AG20443 (cell line): ENCODE measurements at places on chromosomes 3 and 15.
A peak's percentile ranks its signal among the peaks of the same experiment; 100 is the strongest.

GRCh38 chr3:81242871-81243270 lies 518.6 kb downstream of the GBE1 start:
- peak; percentile 9 for DNase-seq

- no peak for DNase-seq
These were observed 34.3 kb downstream of the TMEM40 start for GRCh38 chr3:12724794-12725193.

DNA sequence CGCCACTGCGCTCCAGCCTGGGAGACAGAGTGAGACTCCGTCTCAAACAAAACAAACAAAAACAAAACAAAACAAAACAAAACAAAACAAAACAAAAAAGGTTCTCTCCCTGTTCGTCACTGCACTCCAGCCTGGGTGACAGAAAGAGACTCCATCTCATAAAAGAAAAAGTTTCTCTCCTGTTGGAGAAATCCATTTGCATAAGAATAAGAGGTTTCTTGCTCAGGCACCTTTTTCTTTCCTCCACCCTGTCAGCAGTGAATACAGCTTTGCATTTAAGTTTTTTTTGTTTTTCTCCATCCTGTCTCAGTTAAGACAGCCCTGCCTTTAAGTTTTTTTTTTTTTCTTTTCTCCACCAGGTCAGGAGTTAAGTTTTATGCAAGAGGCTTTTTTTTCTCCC lies 109.5 kb downstream of the DPH6 start:
- DNase-seq, result no peak

- no peak for DNase-seq
These were observed 165.1 kb downstream of the APBA2 start for GRCh38 chr15:29050870-29051269.

- peak; percentile 79 for DNase-seq
These were observed 1.4 kb downstream of the ACVR2B start for GRCh38 chr3:38454884-38455638.

DNA sequence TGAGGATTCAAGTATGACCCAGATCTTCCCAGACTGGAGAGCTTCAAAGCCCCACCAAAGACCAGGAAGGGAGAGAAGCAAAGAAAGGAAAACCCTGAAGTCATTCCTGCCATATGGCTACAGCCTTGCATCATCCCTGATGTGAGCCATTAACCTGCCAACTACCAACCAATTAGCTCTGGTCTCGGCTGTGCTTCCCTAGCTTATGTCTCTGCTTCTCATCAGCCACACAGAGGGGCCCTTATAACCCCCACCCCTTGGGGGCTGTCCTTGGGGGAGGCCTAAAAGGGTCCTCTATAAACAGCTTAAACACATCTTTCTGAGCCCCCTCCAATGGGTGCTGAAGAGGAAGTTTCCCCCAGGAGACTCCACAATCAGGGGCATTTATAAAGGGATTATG lies 52.8 kb downstream of the NOX5 start:
- DNase-seq, result no peak

DNA sequence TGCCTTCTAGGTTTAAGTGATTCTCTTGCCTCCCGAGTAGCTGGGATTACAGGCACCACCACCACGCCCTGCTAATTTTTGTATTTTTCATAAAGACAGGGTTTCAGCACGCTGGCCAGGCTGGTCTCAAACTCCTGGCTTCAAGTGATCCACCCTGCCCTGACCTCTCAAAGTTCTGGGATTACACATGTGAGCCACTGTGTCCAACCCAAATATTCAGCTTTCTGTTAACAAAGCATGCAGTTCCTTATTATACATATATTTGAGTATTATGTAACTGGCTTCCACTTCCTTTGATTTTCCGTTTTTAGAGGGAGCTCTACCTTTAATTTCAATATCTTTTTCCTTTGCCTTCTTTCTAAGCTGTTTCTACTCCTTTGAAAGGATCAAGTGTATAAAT lies 26.1 kb downstream of the TSC22D2 start:
- no peak for DNase-seq

DNA sequence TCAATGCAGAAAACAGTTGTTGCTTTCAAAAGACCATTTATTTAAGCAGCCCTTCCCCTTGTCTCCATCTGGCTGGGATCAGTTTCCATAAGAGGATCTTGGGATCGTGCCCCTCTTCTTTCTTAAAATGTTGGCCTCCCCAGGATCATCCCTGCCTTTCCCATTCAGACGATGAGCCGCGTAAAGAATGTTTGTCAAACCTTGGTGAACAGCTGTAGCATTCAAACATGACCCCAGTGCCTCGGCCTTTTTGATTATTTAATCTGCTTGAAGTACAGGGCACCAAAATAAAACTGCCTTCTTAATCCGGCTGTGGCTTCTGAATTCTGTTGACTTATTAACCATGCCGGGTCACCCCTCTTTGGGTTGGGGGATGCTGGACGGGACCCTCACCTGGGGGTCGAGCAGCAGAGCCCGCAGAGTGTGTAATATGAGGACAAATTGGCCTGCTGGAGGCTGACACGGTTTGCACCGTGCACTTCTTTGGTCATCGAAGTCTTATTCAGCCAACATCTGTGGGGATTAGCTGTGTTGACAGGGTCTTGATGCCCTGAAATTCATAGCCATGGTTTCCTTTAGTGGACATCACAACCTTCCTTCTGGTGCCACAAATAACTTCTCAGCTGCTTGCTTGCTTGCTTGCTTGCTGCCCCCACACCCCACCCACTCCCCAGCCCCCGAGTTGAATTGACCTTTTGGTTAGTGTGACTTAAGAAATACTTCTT lies at the start of gene LRTM1:
TSS of gene LRTM1 (minus strand) at position 14 of the 725 bp plus-strand sequence. CDS start 148 bp downstream, outside the sequence.
- DNase-seq, result no peak

DNA sequence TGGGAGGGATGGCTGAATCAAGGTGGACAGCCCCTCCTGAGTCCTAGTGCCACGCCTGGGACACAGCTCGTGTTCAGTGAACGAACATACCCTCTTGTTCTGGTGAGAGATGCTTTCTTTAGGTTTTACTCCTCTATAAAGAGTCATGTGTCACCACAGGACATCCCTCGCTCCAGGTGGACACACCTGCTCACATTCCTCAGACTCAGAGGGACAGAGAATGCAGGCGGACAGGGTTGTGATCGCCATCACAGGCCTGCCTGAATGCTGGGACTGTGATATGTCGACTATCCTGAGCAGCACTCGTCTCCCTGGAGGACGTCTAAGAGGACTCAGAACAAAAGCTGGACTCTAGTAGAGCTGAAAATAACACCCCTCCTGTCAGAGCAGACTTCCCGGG lies 96.4 kb upstream of the SNRPA1 start:
- DNase-seq, result no peak

DNA sequence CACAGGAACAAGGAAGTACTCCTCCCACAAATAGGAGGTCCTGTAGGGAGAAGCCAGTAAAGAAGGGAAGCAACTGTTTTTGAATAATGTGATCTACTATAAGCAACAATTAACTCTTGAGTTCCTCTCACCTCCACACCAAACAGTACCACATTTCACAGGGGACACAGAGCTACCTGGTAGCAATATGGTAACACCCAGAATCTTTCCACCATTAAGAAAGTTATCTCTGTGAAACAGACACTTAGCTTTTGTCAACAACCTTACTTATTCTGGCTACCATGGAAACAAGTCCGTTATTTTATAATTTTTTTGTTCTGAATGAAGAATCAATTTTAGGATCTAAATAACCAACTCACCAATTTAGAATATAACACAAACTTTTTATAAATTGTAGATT lies 49.5 kb downstream of the TBL1XR1 start:
- DNase-seq, result no peak

DNA sequence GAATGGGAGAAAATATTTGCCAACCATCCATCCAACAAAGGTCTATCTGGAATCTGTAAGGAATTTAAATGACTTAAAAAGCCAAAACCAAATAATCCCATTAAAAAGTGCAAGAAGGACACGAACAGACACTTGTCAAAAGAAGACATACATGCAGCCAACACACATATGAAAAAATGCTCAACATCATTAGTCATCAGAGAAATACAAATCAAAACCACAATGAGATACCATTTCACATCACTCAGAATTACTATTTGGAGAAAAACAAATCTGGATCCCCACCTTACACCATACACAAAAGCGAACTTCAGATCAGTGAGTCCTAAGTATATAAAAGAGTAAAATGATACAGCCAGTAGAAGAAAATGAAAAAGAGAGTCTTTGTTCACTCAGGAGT lies 58.6 kb upstream of the MNS1 start:
- DNase-seq, result no peak

- peak; percentile 34 for DNase-seq
These were observed 30.2 kb upstream of the USP3 start for GRCh38 chr15:63473999-63474809.

DNA sequence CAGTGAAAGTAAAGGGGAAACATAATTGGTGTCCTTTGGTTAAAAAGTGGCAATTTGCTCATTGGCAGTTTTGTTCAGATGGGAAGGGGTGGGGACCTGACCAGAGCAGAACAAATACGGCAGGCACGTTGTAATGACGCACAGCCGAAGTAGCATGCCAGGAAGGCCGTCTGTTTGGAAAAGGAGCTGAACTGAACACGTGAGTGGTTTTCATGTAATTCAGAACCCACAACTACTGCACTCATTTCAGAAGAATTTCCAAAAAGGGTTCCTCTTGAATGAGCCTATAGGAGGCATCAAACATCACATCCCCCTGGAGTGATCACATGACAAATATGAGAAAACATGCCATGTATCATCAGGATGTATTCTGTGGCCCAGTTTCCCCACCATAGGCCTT lies 42.9 kb upstream of the LMCD1 start:
- peak; percentile 87 for DNase-seq

- DNase-seq, result no peak
These were observed 116.1 kb downstream of the ATP1B3 start for GRCh38 chr3:141992512-141992911.

GRCh38 chr3:164360078-164360578 lies 718.2 kb downstream of the SI start:
- DNase-seq, result no peak

DNA sequence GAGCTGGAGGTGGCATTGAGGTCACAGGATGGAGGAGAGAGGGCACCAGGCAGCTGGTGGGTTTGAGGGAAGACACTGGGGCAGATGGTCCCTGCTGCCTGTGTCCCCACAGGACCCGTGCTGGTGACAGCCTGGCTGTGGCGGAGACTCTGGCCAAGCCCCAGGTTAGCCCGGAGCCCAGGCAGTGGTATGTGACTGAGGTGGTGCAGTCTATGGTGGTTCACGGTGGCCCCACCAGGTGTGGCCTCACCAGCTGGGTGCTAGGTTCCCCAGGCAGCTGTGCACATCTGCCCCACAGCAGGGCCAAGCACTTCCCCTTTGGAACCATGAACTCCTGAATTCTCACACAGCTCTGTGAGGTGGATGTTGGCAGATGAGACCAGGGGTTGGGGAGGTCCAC lies 15.4 kb downstream of the PLXNA1 start:
- no peak for DNase-seq

GRCh38 chr3:150022381-150023238 lies 51.9 kb upstream of the PFN2 start:
- DNase-seq, result no peak

DNA sequence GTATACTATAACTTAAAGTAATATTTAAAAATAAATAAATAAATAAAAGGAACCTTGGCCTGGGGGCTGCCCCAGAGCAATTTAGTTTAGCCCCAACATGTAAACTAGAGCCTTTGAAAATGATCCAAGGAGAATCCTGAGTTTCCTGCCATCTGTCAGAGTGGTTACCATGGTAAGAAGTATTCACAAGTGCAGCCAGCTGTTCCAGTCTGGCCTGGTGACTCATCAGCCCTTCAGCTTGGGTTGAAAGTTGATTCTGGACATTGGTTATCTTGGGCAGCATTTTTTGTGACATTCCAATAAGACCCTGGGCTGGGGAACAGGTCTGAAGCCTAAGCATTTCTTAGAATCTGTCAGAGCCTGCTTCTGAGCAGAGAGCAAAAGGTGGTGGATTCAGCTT lies 72.7 kb upstream of the LRTM1 start:
- peak; percentile 91 for DNase-seq

- DNase-seq, result no peak
These were observed 224.9 kb downstream of the MCTP2 start for GRCh38 chr15:94456226-94456625.

DNA sequence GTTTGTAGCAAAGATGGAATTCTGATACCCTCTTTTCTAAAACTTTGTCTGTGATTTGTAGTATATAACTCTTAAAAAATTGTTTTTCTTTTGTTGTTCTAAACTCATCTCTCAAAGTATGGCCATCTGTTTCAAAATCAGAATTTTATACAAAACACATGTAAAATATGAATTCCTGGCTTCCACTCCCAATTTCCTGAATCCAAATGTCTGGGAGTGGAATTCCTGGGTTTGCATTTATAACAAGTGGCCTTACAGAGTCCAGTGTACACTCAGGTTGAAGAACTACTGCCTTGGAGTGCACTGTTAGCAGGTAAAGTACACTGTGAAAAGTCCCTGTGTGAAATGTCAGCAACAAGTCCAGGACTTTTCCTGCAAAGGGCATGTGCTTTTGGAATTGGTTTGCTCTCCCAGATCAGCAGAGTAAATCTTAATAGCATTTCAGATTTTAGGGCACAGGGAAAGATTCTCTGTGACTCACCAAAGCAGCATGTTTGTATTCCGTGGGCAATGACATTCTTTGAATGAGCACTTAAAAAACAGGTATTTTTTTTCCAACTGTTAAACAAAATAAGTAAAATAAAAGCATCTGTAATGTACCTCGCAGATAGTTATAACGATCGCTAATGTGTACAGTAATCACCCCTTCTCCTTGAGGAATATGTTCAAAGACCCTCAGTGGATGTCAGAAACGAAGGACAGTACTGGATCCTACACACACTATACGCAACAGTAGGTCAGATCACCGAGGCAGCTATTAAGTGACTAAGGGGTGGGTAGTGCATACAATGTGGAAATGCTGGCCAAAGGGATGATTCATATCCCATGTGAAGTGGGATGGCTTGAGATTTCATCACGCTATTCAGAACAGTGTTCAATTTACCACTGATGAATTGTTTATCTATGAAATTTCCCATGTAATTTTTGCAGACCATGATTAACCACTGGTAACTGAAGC lies 2.0 kb upstream of the CLDN16 start:
- DNase-seq, result peak; percentile 73

GRCh38 chr3:106059953-106060517 lies 191.2 kb upstream of the CBLB start:
- no peak for DNase-seq

DNA sequence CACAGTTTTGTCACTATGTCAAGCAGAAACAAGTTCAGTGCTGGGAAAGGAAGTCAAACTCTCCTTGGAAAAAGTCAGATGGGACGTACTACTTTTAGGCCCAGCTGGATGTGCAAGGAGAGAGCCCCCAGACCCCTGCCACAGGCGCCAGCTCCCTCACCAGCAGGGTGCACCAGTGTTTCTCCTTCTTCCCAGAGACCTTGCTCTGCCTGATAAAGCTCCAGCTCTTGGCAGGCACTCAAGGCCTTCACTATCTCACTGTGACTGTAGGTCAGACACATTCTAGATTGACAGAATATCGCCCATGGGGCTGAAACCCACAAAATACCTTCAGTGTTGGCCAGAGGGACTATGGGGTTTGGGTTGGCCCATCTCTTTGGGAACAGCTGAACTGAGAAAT lies 54.8 kb upstream of the CHRNB4 start:
- DNase-seq, result no peak

GRCh38 chr3:9769426-9770275 lies at the start of gene CAMK1:
Gene CAMK1, minus strand, starts transcription at chr3:9769947. Its CDS starts 2,198 bp downstream, at chr3:9767749.
- peak; percentile 95 for DNase-seq
